ENCODE measurements at places on chromosomes 11 and 22.

- peak; percentile 80 for DNase-seq
Observed at GRCh38 chr11:61607920-61608599, 27.2 kb upstream of the SYT7 start.

- DNase-seq, result no peak
Observed at GRCh38 chr11:72105888-72106287, at the start of gene TOMT. TOMT (plus strand) TSS chr11:72105924; CDS start chr11:72105952, 28 bp downstream.

- peak; percentile 56 for DNase-seq
Observed at GRCh38 chr11:112310848-112311247, 50.2 kb upstream of the PLET1 start.

DNA sequence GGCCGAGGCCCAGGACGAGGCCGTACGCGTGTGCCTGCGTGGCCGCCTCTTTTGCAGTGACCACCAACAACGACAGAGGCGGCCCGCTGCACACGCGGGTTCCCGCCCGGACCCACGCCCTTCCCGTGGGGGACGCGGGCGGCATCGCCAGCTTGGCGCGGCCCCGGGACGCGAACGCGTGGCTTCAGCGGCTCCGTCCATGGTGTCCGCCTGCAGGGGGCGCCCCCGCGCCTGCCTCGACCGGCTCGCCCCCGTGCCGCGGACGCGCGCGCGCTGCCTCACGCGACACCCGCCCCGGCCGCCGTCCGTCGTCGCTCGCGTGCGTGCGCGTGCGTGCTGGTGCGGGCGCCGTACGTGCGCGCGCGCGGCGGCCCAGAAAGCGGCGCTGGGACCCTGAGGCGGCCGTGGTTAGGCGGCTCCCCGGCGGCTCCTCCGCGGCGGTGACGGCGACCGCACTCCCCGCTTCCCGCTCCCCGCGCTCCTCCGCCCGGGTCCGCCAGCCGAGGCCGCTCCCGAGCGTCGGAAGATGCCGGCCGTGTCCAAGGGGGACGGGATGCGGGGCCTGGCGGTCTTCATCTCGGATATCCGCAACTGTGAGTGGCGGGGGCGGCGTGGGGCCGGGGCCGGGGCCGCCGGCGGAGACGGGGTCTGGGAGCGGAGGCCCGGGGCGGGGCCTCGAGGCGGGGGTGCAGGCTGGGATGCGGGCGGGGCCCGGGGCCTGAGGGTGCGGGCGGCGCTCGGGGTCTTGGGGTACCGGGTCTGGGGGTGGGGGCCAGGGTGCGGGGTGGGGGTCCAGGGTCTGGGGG lies at the start of gene AP2A2:
Gene AP2A2, plus strand, starts transcription at position 375 of the 806 bp plus-strand sequence. Its CDS starts 152 bp downstream, at position 527.
- peak; percentile 82 for DNase-seq

DNA sequence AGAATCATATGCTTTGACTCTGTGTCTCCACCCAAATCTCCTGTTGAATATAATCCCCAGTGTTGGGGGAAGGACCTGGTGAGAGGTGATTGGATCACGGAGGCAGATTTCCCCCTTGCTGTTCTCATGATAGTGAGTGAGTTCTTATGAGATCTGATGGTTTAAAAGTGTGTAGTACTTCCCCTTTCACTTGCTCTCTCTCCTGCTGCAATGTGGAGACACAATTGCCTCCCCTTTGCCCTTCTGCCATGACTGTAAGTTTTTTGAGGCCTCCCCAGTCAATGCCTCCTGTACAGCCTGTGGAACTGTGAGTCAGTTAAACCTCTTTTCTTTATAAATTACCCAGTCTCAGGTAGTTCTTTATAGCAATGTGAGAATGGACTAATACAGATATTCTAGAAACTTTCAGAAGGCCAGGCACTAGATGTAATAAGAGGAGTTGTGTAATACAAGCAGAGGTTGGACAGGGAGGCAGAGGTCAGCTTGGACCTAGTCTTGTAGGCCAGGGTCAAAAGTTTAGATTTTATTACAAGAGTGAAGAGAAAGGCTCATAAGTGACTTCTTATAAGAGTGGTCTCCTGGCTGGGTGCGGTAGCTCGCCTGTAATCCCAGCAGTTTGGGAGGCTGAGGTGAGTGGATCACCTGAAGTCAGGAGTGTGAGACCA lies 9.3 kb upstream of the SERPING1 start:
- DNase-seq, result no peak

- peak; percentile 94 for DNase-seq
Observed at GRCh38 chr11:67561971-67562619, 21.5 kb upstream of the GSTP1 start.

- DNase-seq, result no peak
Observed at GRCh38 chr22:45263463-45264269, 21.1 kb upstream of the UPK3A start.

GRCh38 chr11:15848631-15849168 lies 507.6 kb downstream of the SOX6 start:
- no peak for DNase-seq

DNA sequence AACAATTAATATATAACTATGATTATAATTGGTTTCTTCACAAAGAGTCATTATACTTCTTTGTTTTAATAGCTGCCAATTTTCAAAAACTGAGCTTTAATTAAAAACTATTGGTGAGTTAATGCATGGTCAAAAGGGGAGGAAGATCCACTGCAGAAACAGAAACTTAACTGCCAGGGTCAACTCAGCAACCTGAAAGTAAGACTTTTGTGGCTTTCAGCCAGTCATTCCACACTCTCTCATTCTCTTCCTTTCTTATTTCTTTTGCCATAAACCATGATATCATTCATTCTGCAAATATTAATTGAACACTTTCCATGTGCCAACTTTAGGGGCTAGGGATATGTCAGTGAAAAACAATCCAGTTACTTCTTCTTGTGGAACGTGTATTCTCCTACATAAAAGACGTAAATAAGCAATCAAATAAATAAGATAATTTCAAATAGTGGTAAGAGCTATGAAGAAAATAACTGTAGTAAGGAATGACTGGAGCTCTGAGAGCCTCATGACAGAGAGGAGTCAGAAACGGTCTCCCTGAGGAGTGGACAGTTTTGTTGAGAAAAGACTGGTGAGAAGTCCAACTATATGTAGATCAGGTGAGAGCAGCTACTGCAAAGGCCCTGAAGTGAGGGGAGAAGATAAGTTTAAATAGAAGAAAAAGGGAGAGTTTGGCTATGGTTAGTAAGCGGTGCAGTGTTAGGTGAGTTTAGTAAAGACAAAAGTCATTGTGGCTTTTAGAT lies 130.5 kb downstream of the GRIA4 start:
- DNase-seq, result no peak

GRCh38 chr11:77401486-77402217 lies 72.2 kb downstream of the PAK1 start:
- peak; percentile 61 for DNase-seq

- DNase-seq, result no peak
Observed at GRCh38 chr11:11391796-11392463, 38.9 kb upstream of the CSNK2A3 start.
